Foreskin keratinocyte (primary cell): ENCODE measurements at places on chromosomes 7 and 10.

- no peak for DNase-seq
Measured at GRCh38 chr7:112790586-112791003, 402 bp upstream of the TMEM168 start.

DNA sequence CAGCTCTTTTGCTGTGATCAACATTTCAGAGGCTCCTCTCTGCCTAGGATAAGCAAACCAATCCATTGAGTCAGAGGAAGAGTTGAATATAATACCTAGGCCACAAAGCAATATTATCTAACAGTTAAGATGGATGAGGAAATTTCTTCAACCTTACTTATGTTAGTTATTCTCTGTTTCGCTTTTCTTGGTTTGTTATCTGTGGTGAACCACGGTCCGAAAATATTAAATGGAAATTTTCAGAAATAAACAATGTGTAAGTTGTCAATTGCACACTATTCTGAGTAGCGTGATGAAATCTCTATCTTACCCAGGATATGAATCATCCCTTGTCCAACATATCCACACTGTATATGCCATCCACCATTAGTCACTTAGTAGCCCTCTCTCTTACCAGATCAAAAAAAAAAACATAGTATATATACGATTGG lies 1.5 kb upstream of the HTR7 start:
- DNase-seq: peak; percentile 90

GRCh38 chr10:115050375-115051010 lies 42.7 kb upstream of the ATRNL1 start:
- no peak for DNase-seq

DNA sequence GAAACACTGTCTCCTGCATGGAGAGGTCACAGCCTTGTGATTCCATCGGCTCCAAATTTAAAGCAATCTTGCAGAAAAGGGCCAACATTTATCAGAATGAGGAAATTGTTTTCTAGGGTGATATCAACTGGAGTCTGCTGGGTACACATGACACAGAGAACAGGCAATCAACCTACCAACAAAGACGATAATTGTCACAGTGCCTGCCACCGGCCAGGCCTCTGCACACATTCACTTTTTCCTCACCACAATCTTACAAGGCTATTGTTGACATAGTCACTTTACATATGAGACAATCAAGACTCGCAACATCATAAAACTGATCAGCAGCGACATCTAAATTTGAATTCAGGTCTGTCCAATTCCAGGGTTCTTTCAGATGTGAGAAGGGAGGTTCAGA lies 189.4 kb downstream of the KCNMA1 start:
- DNase-seq: no peak

DNA sequence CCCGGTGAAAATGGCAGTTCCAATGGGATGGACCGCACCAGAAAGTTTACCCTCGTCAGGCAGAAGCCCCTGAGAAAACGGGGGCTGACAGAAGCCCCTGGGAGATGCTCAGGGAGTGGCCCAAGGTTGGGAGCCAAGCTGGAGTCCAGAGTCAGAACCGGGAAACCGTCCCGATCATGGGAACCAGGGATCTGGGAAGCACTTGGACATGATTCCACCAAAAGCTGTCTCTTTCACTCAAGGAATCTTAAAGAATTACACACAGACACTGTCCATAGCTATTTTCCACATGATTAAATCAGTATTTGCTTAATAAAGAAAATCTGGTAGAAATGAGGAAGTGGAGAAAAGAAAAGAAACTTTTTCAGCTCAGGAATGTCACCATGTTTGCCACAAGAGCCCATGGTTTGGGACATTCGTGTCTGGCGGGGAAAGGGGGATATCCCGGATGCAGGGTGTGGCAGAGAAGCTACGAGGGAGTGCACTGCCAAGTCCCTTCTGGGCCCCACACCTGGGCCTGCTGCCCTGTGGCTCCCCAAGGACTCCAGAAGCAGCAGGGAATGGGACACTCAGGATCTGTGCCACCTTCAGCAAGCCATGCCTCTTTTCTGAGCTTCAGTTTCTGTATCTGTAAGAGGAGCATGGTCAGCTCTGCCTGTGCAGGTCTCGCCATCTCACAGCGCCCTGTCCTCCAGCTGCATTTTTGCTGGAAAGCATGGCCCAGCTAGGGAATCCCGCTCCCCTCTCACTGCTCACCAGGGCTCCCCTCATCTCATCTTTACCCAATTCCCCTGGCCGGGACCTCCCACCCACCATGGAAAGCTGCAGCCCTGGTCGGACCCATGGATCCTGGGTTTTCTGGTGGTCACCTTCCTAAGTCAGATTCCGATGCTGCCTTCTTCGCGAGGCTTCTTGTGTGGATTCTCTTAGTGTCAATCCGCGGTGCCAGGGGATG lies 225.1 kb upstream of the GRB10 start:
- DNase-seq: no peak

DNA sequence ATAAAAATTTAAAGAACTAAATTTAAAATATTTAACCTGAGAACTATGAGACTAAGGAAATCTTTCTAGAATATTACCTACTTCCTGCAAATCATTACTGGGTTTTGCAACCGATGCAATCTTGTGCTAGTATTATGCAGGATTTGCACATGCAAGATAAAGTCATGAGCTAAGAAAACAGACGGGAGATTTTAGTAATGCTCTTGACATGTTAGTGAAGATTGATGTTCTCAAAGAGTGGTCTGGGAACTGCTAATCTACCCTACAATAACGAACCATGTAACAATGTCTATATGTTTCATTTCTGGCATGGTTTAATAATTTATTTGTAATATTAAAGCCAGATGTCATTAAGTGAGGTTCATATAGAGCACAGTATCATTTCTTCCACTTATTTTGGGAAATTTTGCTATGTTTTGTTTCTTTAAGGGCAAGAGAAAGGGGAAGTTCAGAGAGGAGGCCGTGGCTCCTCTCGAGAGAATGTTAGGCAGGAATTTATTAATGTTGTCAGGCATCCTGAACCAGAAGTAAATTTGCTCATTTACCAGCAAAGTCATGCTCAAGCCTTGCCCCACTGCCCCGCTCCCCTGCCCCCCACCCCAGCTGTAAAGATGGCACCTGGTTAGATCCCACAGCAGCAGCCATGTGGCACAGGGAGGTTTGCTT lies 22.8 kb downstream of the LRRC17 start:
- no peak for DNase-seq

DNA sequence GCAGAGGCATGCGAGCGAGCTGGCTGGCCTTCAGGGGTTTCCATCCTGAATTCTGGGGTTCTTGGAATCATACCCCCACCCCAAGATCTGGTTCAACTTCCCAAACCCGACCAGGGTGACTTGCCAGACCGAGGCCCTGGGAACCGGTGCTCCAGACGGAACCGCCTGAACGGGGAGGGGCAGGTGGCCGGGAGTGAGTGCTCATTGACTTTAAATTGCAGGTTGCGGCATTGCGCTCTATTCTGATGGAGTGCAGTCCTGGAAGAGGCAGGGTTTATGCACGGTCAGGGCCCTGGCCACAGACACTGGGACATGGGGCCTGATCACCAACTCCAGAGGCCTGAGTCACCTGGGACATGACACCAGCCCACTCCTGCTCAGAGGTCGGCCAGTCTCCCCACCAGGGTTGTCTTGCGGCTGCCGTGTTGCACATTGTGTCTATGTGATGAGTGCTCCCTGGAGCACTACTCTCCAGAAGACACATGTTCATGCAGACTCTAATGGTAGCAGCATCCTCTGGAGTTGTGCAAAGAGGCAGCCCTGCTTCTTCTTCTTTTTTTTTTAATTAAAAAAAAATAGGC lies 5.8 kb upstream of the DDIT4 start:
- DNase-seq: no peak

GRCh38 chr10:125284875-125285597 lies 124.7 kb upstream of the CTBP2 start:
- DNase-seq: peak; percentile 37

GRCh38 chr10:52313933-52314821 lies at the start of gene DKK1:
TSS of gene DKK1 (plus strand) at chr10:52314281. CDS start at chr10:52314435, 154 bp downstream.
- peak; percentile 76 for DNase-seq

- DNase-seq: no peak
Measured at GRCh38 chr10:11213137-11213536, 195.5 kb downstream of the CELF2 start.

- no peak for DNase-seq
Measured at GRCh38 chr10:35674843-35675242, 32.7 kb upstream of the FZD8 start.

DNA sequence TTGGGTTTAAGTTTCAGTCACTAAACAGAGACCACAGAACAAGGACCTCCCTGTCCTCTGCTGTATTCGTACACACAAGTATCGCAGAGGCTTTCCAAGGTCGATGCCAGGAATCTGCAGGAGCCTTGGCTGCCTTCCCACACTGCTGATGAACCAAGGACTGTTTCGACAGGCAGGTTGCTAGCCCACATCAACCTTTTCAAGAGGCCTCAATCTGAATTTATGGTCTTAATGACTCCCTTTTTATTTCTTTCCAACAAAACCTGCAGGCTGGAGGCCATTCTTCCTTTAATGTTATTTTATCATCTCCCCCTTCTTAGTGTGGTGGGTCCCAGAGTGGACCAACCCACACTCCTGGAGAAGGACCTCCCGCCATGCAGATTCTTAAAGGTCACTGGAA lies 45.6 kb downstream of the JCAD start:
- DNase-seq: no peak

DNA sequence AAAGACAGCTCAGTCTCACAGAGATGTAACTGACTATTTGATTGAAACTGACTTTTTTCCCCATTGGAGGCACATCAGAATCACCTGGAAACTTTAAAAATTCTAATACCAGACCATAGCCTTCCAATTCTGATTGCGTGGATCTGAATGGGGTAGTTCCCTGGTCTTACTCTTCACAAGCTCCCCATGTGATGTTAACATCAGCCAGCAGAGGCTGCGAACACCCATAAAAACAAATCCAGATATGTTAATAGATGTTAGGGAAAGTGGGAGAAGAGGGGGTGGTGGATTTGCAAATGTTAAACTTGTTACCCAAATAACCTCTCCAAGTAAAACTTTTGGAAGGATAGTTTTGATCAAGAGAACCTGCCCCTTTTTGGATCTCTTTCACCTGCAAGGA lies 1133.4 kb downstream of the CNTNAP2 start:
- DNase-seq: no peak

GRCh38 chr7:25881317-25882037 lies 270.5 kb upstream of the NFE2L3 start:
- no peak for DNase-seq

GRCh38 chr7:154372011-154372601 lies 319.9 kb downstream of the DPP6 start:
- no peak for DNase-seq

GRCh38 chr7:69780379-69780778 lies 182.1 kb downstream of the AUTS2 start:
- DNase-seq: no peak

DNA sequence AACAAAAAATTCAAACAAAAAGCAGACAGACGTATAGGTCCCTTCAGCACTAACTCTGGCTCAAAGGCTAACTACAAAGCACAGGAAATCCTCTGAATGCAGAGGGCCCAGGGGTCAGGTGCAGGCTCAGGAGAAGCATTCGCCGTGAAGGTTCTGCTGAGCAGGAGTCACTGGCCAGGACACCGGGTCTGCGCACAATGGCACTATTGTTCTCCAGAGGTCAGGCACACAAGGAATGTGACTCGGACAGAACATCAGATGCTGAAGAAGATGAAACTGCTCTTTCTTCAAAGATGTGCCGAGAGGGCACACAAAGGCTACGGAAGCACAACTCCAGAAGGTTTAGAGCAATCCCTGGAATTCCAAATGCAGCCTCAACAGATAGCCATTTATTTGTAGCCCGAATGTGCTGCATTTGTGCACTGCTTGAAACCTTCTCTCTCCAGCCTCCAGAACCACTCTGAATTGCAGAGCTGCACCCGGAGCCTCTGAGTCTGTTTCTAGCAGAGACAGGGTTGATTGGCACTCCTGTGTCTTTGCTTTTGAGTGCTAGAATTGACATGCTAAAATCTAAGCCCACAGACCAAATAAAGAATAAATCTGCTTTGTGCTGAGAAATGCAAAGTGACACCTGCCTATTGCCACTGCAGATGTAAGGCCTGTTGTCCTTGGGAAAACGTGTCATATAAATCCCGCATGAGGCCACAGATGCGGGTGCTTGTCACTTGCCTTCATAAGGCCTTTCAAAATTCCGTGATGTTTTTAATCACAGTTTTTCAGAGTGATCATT lies 85.4 kb upstream of the AFAP1L2 start:
- no peak for DNase-seq

- DNase-seq: no peak
Measured at GRCh38 chr10:79431428-79431827, 14.0 kb downstream of the ZCCHC24 start.

- peak; percentile 47 for DNase-seq
Measured at GRCh38 chr10:73644015-73644743, 2.9 kb upstream of the MYOZ1 start.

DNA sequence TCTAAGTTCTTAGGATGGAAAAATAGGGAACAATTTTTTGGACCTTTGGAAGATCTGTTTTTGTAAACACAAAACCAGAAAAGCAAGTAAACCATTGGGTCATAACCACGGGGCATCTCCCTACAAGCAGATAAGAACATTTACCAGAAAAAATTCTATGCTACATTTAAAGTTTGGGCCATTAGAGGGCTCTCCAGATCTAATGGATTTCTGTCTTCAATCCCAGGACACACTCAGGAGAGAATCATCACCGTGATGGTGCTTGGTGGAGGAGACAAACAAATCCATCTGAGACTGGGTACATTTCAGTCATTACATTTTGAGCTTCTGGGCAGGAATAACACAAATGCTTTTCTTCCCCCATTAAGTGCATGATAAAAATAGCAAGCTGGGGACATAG lies 178.4 kb upstream of the TARP start:
- no peak for DNase-seq

GRCh38 chr7:120959929-120960484 lies 9.4 kb downstream of the ING3 start:
- DNase-seq: no peak

- DNase-seq: peak; percentile 72
Measured at GRCh38 chr10:27513451-27514191, 9.5 kb downstream of the RAB18 start.

GRCh38 chr7:130896898-130897514 lies 163.0 kb upstream of the KLF14 start:
- no peak for DNase-seq
